Tibial artery (tissue), 4 donors: ENCODE measurements at places on chromosomes 7 and 10.

DNA sequence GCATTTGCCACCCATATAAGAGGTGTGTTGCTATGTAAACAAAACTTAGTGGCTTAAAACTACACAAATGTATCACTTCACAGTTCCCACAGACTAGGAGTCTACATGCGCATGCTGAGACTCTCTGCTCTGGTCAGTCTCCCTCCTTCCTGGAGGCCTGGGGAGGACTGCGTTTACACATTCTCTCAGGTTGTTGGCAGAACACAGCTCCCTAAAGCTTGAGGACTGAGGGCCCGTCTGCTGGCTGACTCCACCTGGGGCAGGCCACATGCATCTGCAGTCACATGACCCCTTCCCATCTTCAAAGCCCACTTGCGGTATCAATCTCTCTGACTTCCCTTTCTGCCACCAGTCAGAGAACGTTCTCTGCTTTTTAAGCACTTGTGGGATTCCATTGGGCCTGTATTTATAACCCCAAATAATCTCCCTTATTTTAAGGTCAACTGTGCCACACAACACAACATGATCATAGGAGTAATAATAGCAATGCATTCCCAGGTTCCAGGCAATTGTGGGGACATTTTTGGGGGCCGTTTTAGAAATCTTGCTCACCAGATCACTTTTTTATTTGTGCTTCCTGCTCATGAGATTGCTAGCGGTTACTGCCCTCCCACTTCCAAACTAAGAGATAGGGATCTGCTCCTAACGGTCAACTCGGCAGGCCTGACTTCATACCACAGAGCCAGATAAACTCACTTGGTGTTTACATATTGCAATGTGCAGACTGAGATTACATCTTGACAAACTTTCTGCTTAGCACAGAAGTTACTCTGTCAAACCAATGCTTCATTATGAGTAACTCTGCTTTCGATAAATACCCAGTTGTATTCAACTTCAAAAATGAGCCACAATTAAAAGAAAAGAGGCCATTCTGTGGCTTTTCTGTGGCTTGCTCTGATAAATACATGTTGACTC lies 96.3 kb downstream of the ALOX5 start:
- no peak for DNase-seq
- no peaks in the 10 kb centered on the region for H3K27me3 ChIP-seq
- no peak overlapping the region for H3K27ac ChIP-seq

GRCh38 chr10:50619882-50620281 lies 3.9 kb downstream of the SGMS1 start:
- no peak overlapping the region for H3K4me3 ChIP-seq
- no peak for DNase-seq
- H3K4me1 ChIP-seq, result peaks cover 9% of the 10 kb centered on the region
- H3K27me3 ChIP-seq, result no peaks in the 10 kb centered on the region

DNA sequence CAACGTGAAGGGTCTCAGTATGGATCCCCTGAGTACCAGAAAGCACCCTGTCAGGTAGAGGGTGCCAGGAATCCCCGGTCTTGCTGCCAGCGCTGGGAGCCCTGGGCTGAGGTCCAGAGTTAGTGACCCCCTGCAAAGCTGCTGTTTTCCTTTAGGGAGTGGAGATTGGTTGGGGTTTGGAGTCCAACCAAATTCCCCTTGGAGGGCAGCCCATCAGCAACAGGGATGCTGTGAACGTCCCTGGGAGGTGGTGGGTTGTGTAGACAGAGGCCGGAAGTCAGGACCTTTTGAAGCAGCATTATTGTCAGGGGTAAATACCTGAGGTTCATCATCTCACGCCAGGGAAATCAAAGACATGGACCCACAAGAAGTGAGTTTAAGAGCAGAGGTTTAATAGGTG lies 104.2 kb downstream of the COL26A1 start:
- H3K27me3 ChIP-seq, result no peaks in the 10 kb centered on the region
- H3K4me1 ChIP-seq, result no peaks in the 10 kb centered on the region
- DNase-seq, result no peak
- H3K36me3 ChIP-seq, result no peaks in the 10 kb centered on the region

- no peak overlapping the region for H3K4me3 ChIP-seq
- H3K4me1 ChIP-seq, result peaks cover 4% of the 10 kb centered on the region
Observed at GRCh38 chr10:90635111-90635765, 222.6 kb downstream of the HTR7 start.

DNA sequence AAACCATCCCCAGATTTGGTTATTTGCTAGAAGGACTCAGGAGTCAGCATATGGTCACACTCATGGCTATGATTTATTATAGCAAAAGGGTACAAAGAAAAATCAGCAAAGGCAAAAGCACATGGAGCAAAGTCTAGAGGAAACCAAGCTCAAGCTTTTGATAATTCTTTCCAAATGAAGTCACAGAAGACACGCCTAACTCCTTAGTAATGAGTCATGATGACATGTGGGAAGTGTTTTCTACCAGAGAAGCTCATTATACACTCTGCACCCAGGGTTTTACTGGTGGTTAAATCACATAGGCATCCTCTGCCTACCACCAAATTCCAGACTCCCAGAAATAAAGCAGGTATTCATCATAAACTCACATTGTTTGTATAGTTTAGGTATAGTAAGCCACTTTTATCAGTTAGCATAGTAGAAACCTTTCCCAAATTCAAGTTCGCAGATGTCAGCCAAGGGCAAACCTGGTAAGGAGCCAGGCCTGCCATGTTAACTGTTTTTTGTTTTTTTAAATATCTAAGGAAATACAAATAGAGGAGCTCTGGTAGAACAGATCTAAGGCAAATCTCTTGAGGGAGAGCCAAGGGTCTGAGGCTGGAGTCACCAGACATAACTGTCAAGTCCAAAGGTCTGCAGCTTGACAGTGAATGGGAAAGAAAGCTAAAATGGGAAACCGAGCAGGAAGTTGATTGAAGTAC lies 15.4 kb upstream of the HIBADH start:
- peak overlapping the region; percentile 71 for H3K27ac ChIP-seq
- H3K27me3 ChIP-seq, result no peaks in the 10 kb centered on the region
- no peaks in the 10 kb centered on the region for H3K36me3 ChIP-seq
- DNase-seq, result no peak

- no peaks in the 10 kb centered on the region for H3K27me3 ChIP-seq
- no peak for DNase-seq
- no peak overlapping the region for H3K27ac ChIP-seq
- no peaks in the 10 kb centered on the region for H3K4me1 ChIP-seq
- H3K4me3 ChIP-seq, result no peak overlapping the region
Observed at GRCh38 chr10:71331736-71332135, 12.7 kb downstream of the SLC29A3 start.

DNA sequence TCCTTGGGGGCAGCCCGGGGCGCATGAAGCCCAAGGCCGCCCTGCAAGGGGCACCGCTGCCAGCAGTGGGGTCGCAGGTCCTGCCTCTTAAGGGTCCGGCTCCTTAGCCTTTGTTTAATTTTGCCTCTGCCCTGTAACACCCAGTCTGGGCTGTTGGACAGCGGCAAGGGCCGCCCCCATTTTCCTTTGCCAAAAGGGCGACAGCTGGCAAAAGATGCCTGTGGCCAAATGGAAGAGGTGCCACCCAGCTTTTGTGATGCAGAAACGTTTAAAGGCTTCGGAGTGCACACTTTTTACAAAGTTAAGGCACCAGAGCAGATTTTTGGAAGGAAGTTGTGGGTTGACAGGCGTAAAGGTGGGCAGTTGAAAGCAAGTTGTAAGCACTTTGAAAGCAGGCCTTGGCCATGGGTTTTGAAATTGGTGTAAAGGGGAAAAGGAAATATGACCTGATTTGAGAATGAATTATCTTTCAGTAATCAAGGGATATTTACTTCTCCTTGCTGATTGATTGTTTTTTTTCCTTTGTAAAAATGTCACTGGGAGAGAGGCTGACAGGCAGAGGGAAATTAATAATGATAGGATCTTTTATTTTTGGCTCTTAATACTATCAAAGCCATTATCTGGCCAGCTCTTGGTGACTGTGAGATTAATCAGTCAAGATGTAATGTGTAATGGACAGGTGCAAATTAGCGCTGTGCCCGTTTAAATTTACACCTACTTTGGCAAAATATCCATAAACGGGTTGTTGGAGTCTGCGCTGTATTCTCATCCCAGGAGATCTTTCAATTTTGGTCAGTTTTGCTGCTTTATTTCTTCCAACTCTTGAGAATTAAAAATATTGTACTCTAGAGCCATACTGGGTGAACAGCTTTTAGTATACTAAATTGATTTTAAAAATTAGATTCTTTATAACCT lies 1.2 kb downstream of the CASD1 start:
- H3K4me1 ChIP-seq, result no peaks in the 10 kb centered on the region
- DNase-seq, result peak; percentile 72
- H3K27me3 ChIP-seq, result no peaks in the 10 kb centered on the region
- H3K36me3 ChIP-seq, result no peaks in the 10 kb centered on the region
- H3K27ac ChIP-seq, result peak overlapping the region; percentile 93

DNA sequence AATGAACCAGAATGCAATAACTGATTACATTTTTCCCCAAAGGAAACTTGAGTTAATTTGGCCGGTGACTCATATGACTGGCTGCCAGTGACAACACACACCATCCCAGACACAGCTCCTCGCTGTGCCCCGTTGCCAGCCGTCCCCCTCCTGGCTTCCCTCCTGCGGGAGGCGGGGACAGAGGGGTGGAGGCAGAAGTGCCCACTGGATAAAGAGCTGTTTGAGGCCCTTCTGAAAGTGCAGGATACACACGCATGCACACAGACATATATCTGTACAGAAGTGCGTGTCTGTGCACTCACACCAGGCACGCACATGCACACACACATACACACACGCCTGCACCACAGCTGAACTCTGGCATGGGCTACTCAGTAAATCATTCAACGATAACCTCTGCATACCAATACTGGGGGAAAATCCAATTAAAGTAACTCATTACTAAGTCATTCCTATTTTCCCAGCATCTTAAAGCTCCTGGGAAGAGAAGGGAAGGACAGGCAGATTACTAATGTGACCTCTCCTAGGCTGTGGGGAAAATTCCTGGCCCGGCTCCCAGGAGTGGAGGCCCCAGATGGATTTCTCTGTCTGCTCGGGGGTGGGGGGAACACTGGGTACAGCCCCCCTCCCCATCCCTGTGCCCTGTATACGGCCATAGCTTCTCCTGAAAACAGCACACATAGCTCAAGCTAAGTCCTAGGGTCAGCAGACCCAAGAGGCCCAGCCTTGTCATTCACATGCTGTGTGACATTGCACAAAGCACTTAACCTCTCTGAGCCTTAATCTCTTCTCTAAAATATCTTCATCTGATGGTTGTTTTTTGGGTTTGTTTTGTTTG lies 52.3 kb upstream of the MYL10 start:
- peak overlapping the region; percentile 59 for H3K27ac ChIP-seq
- H3K4me1 ChIP-seq, result peaks cover 30% of the 10 kb centered on the region
- no peaks in the 10 kb centered on the region for H3K36me3 ChIP-seq
- no peaks in the 10 kb centered on the region for H3K27me3 ChIP-seq
- peak; percentile 93 for DNase-seq

- H3K4me3 ChIP-seq, result no peak overlapping the region
- no peaks in the 10 kb centered on the region for H3K36me3 ChIP-seq
- H3K27me3 ChIP-seq, result no peaks in the 10 kb centered on the region
- DNase-seq, result no peak
- H3K4me1 ChIP-seq, result no peaks in the 10 kb centered on the region
Observed at GRCh38 chr7:52455571-52455970, 579.9 kb upstream of the POM121L12 start.

DNA sequence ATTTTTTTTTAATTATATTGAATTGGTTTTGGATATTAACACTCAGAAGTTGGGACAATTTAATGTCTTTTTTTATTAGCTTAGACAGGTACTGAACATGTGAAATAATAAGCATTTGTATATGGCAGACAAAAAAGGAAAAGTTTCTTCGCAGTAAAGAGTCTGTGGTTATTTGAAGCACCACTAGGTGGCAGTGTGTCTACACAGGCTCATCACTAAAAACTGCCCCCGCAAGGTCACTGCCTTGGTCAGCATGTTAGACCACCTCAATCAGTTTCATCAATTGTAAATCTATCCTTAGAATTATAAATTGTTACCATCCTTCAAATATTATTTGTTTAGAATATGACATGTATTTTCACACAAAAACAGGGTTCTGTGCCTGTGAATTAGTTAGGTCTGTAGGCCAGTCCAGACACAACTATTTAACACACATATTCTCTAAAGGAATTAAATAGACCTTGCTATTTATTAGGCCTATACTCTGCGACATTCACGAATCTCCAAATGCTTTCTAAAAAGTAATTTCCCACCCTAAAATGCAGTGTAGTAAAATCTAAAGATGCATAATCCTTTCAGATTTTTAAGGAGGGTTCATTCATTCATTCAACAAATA lies 17.0 kb downstream of the PNLIPRP3 start:
- no peaks in the 10 kb centered on the region for H3K27me3 ChIP-seq
- no peaks in the 10 kb centered on the region for H3K36me3 ChIP-seq
- H3K4me3 ChIP-seq, result no peak overlapping the region
- DNase-seq, result no peak

GRCh38 chr10:62924344-62924748 lies 108.2 kb upstream of the EGR2 start:
- no peak for DNase-seq
- H3K27ac ChIP-seq, result no peak overlapping the region
- no peaks in the 10 kb centered on the region for H3K36me3 ChIP-seq
- no peaks in the 10 kb centered on the region for H3K27me3 ChIP-seq

- no peaks in the 10 kb centered on the region for H3K27me3 ChIP-seq
- peaks cover 41% of the 10 kb centered on the region for H3K4me1 ChIP-seq
- H3K27ac ChIP-seq, result no peak overlapping the region
- no peaks in the 10 kb centered on the region for H3K36me3 ChIP-seq
- no peak overlapping the region for H3K4me3 ChIP-seq
Observed at GRCh38 chr10:92108120-92108519, 182.8 kb downstream of the CPEB3 start.

GRCh38 chr7:22156205-22156604 lies 200.7 kb downstream of the RAPGEF5 start:
- no peak overlapping the region for H3K4me3 ChIP-seq
- DNase-seq, result no peak
- peaks cover 50% of the 10 kb centered on the region for H3K36me3 ChIP-seq
- H3K27ac ChIP-seq, result no peak overlapping the region
- no peaks in the 10 kb centered on the region for H3K4me1 ChIP-seq

GRCh38 chr10:77359950-77360520 lies 277.6 kb downstream of the KCNMA1 start:
- no peaks in the 10 kb centered on the region for H3K36me3 ChIP-seq
- no peaks in the 10 kb centered on the region for H3K4me1 ChIP-seq
- H3K4me3 ChIP-seq, result no peak overlapping the region
- no peak overlapping the region for H3K27ac ChIP-seq

- H3K4me3 ChIP-seq, result no peak overlapping the region
- H3K4me1 ChIP-seq, result no peaks in the 10 kb centered on the region
- no peak for DNase-seq
Observed at GRCh38 chr7:67505449-67505848, 508.8 kb downstream of the TYW1 start.
